ENCODE measurements at places on chromosomes 16 and 17.

DNA sequence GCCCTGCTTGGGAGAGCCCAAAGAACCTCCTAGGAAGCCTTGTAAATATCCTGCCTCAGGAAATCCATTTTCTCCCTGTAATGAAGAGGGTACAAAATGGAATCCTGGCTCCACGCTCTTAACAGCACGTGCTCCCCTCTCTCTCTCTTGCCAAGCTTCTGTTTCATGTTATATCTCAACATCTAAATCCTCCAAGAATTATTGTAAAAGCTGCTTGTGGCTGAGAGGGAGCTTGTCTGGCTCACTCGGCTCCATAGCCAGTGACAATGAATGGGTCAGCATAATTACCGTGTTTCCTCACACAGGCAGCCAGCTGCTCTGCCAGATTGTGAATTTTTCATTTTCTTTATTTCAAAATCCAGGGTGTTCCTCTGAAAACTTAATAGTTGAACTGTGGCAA, 317.8 kb downstream of the RBFOX1 start:
- H3K27me3 ChIP-seq, result no peaks in the 10 kb centered on the region
- H3K27ac ChIP-seq, result no peak overlapping the region
- DNase-seq, result no peak
- no peaks in the 10 kb centered on the region for H3K4me1 ChIP-seq
- H3K36me3 ChIP-seq, result no peaks in the 10 kb centered on the region

GRCh38 chr16:2949705-2950352, 14.2 kb upstream of the KREMEN2 start:
- H3K27me3 ChIP-seq, result no peaks in the 10 kb centered on the region
- no peak for DNase-seq
- H3K4me1 ChIP-seq, result no peaks in the 10 kb centered on the region
- no peak overlapping the region for H3K4me3 ChIP-seq
- no peak overlapping the region for H3K27ac ChIP-seq

GRCh38 chr16:840561-841454, 40.3 kb upstream of the GNG13 start:
- no peaks in the 10 kb centered on the region for H3K27me3 ChIP-seq
- H3K4me1 ChIP-seq, result no peaks in the 10 kb centered on the region
- no peaks in the 10 kb centered on the region for H3K36me3 ChIP-seq
- H3K4me3 ChIP-seq, result no peak overlapping the region
- no peak overlapping the region for H3K27ac ChIP-seq
- no peak for DNase-seq

- peaks cover 11% of the 10 kb centered on the region for H3K4me1 ChIP-seq
- H3K27me3 ChIP-seq, result no peaks in the 10 kb centered on the region
- DNase-seq, result no peak
- no peak overlapping the region for H3K4me3 ChIP-seq
These were observed 22.1 kb downstream of the CIBAR2 start for GRCh38 chr16:85090181-85090580.

GRCh38 chr17:54996441-54996840, 27.9 kb downstream of the STXBP4 start:
- H3K4me1 ChIP-seq, result no peaks in the 10 kb centered on the region
- H3K27ac ChIP-seq, result no peak overlapping the region
- DNase-seq, result no peak
- no peaks in the 10 kb centered on the region for H3K27me3 ChIP-seq
- no peak overlapping the region for H3K4me3 ChIP-seq

GRCh38 chr16:65388592-65388991, 266.7 kb upstream of the CDH11 start:
- no peaks in the 10 kb centered on the region for H3K36me3 ChIP-seq
- no peak for DNase-seq
- no peak overlapping the region for H3K4me3 ChIP-seq
- H3K27me3 ChIP-seq, result no peaks in the 10 kb centered on the region
- no peak overlapping the region for H3K27ac ChIP-seq
- no peaks in the 10 kb centered on the region for H3K4me1 ChIP-seq

GRCh38 chr16:58451265-58451689, 48.7 kb upstream of the NDRG4 start:
- no peak overlapping the region for H3K4me3 ChIP-seq
- H3K27me3 ChIP-seq, result no peaks in the 10 kb centered on the region
- H3K4me1 ChIP-seq, result no peaks in the 10 kb centered on the region
- DNase-seq, result no peak
- no peaks in the 10 kb centered on the region for H3K36me3 ChIP-seq
- H3K27ac ChIP-seq, result no peak overlapping the region

DNA sequence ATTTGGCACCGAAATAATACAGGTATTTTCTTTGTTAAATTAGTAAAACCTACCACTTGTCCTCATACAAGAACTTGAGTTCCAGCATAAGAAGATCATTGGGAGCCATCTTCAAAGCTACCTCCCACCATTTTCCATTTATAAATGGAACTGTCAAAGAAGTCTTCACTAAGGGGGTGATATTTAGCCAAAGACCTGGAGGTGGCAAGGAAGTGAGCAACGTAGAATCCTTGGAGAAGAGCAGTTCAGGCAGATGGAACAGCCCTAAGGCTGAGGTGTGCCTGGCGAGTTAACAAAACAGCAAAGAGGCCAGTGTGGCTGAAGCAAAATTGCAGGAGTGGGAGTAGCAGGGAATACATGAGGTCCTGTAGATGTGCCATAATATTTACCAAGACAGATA, 1.8 kb downstream of the KCNJ16 start:
- no peaks in the 10 kb centered on the region for H3K36me3 ChIP-seq
- H3K4me1 ChIP-seq, result no peaks in the 10 kb centered on the region
- DNase-seq, result no peak
- no peak overlapping the region for H3K27ac ChIP-seq
- no peak overlapping the region for H3K4me3 ChIP-seq

GRCh38 chr17:39175695-39176093, 9.7 kb upstream of the ARL5C start:
- no peaks in the 10 kb centered on the region for H3K27me3 ChIP-seq
- no peak for DNase-seq
- peaks cover 5% of the 10 kb centered on the region for H3K4me1 ChIP-seq

- no peak overlapping the region for H3K4me3 ChIP-seq
- H3K27me3 ChIP-seq, result no peaks in the 10 kb centered on the region
- peaks cover 10% of the 10 kb centered on the region for H3K4me1 ChIP-seq
These were observed 57.2 kb downstream of the SOCS1 start for GRCh38 chr16:11198828-11199227.

DNA sequence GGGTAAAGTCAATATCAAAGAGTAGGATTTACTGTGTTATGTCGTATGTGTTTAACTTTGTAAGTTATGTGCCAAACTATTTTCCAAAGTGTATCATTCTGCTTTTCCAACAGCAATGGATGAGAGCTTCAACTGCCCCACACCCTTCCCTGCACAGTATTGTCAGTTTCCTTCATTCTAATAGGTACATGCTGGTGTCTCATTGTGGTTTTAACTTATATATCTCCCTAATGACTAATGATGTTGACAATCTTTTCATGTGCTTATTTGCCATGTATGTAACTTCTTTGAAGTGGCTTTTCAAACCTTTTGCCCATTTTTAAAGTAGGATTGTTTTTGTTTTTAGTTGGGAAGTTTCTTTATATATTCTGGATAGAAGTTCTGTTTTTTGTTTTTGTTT, 3.8 kb downstream of the DDX19B start:
- H3K4me3 ChIP-seq, result no peak overlapping the region
- H3K4me1 ChIP-seq, result peaks cover 25% of the 10 kb centered on the region

DNA sequence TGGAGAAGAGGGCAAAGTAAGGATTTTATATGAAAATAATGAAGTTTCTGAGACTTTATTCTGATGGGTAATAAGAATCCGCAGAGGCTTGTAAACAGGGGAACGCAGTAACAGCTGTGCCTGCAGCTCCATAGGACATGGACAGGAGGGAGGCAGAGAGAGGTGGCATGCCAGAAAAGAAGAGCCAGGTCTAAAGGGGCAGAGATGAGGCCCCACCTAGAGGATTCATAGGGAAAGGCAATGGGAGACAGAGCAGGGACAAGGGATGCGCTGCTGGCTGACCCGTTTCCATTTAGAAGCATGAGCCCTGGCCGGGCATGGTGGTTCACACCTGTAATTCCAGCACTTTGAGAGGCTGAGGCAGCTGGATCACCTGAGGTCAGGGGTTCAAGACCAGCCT, 340.3 kb upstream of the CDH5 start:
- no peak overlapping the region for H3K4me3 ChIP-seq
- no peaks in the 10 kb centered on the region for H3K4me1 ChIP-seq
- no peak overlapping the region for H3K27ac ChIP-seq
- no peaks in the 10 kb centered on the region for H3K36me3 ChIP-seq
